Upper lobe of left lung (tissue), 6 donors: ENCODE measurements at places on chromosomes 1 and 21.

- DNase-seq, result peak; percentile 68
Measured at GRCh38 chr21:42309753-42310213, 5.4 kb downstream of the TFF3 start.

- no peak for DNase-seq
Measured at GRCh38 chr1:21284206-21285054, 5.8 kb downstream of the ECE1 start.

- DNase-seq, result no peak
Measured at GRCh38 chr21:34035619-34036354, 37.6 kb upstream of the MRPS6 start.

- peak; percentile 69 for DNase-seq
Measured at GRCh38 chr1:19081218-19081893, 124.9 kb upstream of the IFFO2 start.

DNA sequence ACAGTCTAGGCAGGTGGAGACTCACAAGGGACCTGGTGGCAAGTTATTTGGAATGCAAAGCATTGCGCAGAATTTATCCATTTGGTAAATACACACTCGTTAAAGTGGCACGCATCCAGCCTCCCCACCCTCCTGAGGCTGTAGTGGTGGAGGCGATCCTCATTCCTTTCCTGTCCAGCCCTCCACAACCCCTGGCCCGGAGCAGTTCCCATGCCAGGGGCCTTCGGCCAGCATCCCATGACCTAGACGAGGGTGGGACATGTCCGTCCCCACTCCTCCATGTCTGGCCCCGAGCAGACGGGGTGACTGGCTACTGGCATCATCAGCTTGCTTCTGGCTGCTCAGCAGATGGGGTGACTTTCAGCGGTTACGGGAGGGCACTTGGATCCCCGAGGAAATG, 281.5 kb upstream of the VAMP3 start:
- peak; percentile 40 for DNase-seq

DNA sequence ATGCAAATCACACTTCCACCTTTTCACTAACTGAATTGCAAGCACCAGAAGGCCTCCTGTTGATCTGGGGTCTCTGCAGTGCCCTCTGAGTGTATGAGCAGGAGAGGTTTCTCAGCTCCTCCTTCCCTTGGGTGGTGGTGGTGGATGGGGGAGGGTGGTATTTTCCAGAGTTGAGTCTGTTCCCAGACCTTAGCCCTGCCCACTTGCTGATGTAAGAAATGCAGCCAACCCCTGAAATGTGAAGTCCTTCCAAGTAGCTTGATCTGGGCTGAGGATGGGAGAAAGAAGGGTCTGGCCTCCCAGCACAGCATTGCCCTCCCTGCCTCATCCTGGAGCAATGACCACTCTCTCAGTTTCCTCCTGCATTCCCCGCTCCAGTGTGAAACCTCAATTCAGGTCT, 6.3 kb upstream of the FOXD2 start:
- no peak for DNase-seq

GRCh38 chr1:224504297-224505041, 69.9 kb upstream of the WDR26 start:
- DNase-seq, result no peak

- DNase-seq, result peak; percentile 32
Measured at GRCh38 chr1:171654942-171655745, 2.7 kb upstream of the MYOC start.

- DNase-seq, result no peak
Measured at GRCh38 chr1:7221826-7222694, 436.8 kb downstream of the CAMTA1 start.

- no peak for DNase-seq
Measured at GRCh38 chr1:91783423-91784170, 102.4 kb downstream of the TGFBR3 start.

DNA sequence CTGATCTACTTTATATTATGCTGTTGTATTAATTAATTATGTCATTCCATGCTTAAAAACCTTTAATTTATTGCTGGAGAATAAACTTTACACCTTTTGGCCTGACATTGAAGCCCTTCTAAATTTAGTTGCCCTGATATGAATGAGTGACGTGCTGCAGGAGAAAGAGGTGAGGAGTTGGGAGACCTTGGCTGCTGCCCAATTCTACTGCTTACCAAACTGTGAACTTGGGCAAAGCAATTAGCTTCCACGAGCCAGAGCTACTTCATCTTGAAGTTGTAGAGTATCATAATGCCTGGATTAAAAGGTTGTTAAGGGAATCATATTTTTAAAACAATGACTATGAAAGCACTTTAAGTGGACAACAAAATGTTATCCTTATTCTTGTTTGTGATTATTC, 126.8 kb upstream of the DEPDC1 start:
- no peak for DNase-seq

GRCh38 chr1:224637936-224638335, 21.8 kb downstream of the CNIH3 start:
- DNase-seq, result no peak

DNA sequence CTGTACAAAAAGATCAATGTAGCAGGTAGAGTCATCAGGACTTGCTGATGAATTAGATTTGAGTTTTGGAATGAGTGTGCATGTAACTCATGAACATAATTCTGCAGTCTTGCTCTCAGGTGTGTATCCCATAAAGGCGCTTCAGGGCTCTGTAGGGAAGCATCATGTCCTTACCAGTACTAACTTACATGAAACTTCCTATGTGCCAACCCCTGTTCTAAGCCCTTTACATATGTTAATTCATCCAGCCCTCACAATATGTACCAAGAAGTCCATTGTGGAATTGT, 2.1 kb upstream of the FCRLB start:
- DNase-seq, result no peak

DNA sequence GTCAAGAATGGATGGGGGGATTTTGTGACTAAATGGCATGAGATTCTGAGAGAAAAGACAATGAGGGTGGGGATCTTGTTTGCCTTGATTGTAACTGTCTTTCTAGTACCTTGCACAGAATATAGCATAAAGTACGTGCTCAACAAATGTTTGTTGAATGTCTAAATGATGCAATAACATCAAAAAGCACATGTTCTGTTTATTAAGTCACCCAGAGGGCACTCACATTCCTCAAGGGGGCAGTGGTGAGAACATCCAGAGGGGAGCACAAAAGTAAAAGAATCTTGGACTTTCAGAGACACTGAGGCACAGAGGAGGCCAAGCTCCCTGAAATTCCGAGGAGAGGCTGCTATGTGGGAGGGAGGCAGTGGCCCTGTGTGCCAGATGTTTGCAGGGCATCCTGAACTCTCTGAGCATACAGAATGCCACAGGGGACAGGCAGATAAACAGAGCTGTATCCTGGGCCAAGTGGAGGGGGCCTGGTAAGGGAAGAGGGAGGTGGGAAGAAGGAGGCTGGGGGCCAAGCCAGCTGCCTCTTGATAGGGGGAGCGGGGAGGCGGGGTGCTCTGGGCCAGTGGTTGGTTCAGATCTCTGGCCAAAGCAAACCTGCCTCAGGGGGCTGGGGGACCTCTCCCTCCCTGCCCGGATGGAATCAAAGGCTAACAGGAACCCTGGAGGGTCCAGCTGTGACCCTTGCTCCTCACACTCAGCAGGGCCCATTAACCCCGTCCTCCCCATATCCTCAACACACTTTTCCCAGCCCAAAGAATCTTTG, 6.5 kb upstream of the ATP1A2 start:
- no peak for DNase-seq

GRCh38 chr1:3070644-3071564, 1.9 kb downstream of the PRDM16 start:
- no peak for DNase-seq

DNA sequence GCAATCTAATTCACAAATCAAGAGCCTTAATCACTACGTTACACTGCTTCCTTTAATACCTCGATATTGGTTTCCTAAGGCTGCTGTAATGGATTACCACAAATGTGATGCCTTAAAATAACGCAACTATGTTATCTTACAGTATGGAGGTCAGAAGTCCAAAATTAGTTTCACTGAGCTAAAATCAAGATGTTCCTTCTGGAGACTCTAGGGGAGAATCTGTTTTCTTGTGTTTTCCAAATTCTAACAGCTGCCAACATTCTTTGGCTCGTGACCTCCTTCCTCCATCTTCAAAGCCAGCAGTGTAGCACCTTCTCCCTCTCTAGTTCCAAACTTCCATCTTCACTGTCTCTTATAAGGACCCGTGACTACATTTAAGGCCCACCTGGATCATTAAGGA, 335.0 kb upstream of the NFIA start:
- no peak for DNase-seq

- DNase-seq, result no peak
Measured at GRCh38 chr1:10693497-10694273, 102.8 kb downstream of the CASZ1 start.

- no peak for DNase-seq
Measured at GRCh38 chr21:43273708-43274021, 104.9 kb downstream of the CRYAA start.

- DNase-seq, result peak; percentile 77
Measured at GRCh38 chr1:18932879-18933278, 23.6 kb downstream of the IFFO2 start.

DNA sequence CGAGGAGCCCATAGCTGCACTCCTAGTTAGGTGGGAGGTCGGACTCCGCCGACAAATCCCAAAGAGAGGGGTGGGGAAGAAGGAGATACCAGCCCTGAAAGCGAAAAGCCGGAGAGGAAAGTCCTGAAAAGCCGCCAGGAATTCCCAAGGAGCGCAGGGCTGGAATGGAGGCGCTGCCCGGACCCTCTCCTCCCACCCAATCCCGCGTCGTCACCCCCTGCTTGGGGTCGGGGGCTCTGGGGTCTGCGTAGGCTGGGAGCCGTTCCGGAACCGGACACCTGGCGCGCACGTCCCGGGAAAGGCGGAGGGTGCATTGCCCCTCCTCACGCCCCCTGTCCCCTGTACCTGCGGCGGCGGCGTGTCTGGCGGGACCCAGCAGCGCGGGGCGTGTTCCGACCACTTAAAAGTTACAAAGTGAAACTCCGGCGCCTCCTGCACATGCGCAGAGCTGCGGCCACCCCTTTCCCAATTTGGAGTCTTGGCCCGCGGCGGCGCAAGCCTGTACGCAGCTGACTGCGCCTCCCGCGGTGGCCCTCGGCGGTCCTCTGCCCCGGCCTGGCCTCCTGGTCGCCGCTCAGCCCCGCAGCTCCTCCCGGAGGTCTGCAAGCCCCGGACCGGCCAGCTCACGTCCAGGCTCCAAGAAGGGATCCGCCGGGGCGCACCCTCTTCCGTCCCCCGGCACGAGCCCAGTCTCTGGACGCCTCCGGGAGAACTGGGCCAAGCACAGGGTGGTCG, at the start of gene TMEM63A:
TSS of gene TMEM63A (minus strand) at position 422 of the 735 bp plus-strand sequence. CDS start 4,800 bp downstream, outside the sequence.
- peak; percentile 97 for DNase-seq

GRCh38 chr1:197811769-197812168, 36.5 kb upstream of the DENND1B start:
- DNase-seq, result no peak

DNA sequence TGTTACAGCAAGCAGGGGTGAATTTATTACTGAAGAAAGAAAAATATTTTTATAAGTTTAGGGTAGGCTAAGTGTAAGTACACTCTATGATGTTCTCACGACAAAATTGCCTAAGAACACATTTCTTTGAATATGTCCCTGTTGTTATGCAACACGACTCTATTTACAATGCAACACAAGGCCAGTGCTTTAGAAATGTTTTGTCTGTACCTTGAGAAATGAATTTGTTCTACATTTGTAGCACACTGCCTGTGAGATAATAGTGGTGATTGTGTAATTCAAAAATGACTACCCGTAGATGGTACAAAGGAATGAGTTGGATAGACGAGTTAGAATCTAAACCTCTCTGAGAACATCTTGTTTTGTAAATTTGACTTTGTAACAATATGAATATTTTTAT, 63.7 kb upstream of the IGSF5 start:
- no peak for DNase-seq

DNA sequence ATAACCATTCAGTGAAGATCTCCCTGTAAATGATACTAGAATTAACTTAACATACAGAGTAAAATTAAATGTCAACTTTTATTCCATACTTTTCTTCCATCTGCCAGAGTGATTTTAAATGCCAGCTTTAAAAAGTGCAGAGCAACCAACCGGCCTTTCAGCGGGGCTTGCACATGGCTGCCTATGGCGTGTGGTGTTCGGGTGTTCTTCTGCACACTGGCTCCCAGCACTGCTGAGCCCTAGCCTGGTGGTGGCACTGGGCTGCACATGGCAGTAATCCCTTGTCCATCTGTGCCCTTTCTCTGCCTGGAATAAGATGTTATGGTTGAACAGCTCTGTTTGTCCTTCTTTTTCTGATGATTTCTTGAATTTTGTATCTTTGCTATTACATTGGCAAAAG, 156.3 kb downstream of the SNX7 start:
- DNase-seq, result no peak

- DNase-seq, result no peak
Measured at GRCh38 chr1:213692321-213692720, 295.5 kb upstream of the PROX1 start.

- DNase-seq, result no peak
Measured at GRCh38 chr21:42265231-42265812, 46.4 kb downstream of the ABCG1 start.

- DNase-seq, result no peak
Measured at GRCh38 chr1:231335663-231336602, 1.7 kb downstream of the EXOC8 start.

DNA sequence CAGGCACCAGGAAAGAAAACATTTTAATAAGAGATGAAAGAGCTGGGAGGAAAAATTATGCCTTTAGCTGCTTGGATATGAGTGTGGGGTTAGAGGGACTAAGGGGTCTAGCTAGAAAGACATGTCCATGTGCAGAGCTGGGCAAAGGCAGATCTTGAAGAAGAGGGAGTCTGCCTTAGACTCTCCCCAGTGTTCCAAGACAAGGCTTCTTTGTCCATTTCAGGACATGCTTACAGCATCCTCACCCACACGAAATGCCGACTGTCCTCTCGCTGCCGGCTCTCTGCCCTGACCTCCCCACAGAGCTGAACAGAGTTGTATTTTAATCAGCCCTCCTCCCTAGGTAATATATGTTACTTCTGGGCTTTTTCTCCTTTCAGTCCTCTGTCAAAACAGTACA, 100.7 kb upstream of the ATP1B1 start:
- no peak for DNase-seq

GRCh38 chr1:12142891-12143630, 23.7 kb upstream of the TNFRSF1B start:
- DNase-seq, result peak; percentile 52

DNA sequence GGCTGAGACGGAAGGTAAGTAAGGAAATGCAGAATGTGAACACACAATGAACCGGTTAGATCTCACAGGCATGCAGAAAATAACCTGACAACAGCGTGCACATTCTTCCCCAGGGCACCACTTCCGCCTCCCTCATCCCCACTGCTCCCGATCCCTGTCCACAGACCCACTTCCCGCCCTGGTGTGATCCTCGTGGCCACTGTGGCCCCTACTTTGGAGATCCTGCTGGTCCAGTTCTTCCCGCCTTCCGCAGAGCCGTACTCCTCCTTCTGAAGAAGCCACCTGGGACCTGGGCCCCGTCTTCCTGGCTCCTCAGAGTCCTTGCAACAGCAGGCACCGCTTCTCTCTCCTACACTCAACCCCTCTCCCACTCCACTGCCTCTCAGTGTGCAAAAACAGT, 1.4 kb upstream of the GSTM4 start:
- no peak for DNase-seq

- DNase-seq, result no peak
Measured at GRCh38 chr1:226296911-226297310, 12.1 kb downstream of the LIN9 start.

DNA sequence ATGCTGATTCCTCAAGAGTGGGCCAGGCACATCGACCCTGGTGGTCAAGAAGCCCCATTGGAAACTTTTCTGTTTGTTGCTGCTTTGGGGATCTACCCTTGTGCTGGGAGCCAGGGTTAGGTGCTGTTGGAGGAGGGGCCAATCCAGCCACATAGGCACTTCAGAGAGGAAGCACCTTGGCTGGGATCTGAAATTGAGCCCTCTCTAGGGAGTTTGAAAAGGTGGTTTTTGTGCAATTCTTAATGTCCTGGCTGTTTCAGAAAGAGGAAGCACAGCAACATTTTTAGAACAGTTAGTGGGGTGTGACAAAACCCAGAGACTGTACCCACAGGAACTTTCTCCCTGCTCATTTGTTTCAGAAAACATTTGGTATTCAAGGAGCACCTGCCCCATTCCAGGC, 17.2 kb upstream of the BEND5 start:
- DNase-seq, result no peak
